Iris pigment epithelial cell (primary cell): ENCODE measurements at places on chromosomes 13 and 19.

DNA sequence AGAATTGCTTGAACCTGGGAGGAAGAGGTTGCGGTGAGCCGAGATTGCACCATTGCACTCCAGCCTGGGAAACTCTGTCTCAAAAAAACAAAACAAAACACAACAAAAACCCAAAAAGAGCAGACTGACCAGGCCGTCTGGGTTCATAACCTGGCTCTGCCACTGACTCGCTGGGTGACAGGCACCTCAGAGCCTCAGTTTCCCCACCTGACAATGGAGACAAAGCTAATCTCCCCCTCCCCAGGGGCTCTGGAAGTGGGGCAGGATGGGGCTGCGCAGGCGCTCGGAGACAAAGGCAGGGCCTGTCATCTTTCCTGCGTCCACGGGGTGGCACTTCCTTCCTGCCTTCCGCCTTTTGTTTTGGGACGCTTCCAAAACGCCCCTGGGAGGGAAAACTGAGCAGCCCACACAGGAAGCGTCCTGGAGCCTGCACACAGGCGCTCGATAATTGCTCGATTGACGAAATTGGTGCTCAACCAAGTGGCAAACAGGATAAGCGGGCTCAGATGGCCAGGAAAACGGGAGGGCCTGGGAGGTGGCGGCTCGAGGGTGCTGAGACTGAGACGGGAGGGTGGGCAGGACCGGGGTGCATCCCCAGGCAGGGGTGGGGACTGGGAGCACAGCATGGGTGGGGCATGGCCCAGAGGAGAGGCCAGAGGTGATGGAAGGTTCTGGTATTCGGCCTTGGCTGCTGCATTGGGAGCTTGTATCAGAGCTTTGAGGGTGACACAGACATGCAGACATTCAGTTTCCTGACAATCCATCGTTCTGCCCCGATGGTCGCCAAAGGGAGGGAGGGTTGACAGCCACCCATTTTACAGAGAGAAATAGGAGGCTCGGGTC lies 17.8 kb downstream of the SPC24 start:
- DNase-seq: peak; percentile 84

GRCh38 chr13:32837307-32837972 lies 178.8 kb upstream of the KL start:
- DNase-seq: no peak

- no peak for DNase-seq
Measured at GRCh38 chr19:47257411-47258169, 1.3 kb downstream of the CCDC9 start.

- DNase-seq: no peak
Measured at GRCh38 chr13:30830638-30830965, 75.5 kb upstream of the MEDAG start.

DNA sequence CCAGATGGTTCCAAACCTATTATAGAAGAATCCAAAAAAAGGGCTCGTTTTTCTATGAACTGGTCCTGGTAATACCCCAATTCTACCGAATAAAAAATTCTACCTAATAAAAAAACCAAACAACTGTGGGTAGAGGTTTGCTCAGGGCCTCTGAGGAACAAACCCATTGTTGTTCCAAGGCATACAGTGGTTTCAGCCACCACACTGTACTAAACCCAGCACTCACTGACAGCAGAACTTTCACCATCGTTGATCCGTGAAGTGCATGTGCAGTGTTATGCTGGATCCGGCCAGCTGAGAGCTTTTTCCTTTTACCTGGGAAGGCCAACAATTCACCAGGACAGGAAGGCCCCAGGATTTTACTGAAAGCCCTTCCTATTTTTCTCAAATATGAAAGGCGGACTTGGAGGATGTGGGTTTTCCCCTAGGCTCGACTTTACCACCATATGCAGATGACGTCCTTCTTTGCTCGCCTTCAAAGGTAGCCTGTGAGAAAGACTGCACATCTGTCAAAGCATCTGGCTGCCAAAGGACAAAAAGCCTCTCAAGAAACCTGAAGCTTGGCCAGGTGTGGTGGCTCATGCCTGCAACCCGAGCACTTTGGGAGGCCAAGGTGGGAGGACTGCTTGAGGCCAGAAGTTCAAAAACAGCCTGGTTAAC lies 7.2 kb upstream of the PABPC3 start:
- no peak for DNase-seq
